Hematopoietic multipotent progenitor cell treated with erythropoietin and hydrocortisone succinate and interleukin-3 and kit ligand, for 15 days (in vitro differentiated cells): ENCODE measurements at places on chromosomes 5 and 9.
A peak's percentile ranks its signal among the peaks of the same experiment; 100 is the strongest.

DNA sequence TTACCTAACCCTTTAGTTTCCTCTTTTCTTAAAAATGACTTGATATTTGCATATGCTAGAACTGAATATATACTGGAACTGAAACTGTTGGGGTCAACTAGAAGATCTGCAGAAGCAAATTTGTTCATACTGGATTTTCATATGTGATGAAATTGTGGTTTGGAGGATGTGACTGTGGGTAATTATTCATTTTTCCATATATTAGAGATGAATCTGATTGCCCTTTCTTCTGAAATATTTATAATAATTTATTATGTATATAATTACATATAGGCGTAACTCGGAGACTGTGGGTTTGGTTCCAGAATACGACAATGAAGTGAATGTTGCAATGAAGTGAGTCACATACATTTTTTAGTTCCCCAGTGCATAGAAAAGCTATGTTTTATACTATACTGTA, 149.1 kb downstream of the ATP10B start:
- no peak for DNase-seq

DNA sequence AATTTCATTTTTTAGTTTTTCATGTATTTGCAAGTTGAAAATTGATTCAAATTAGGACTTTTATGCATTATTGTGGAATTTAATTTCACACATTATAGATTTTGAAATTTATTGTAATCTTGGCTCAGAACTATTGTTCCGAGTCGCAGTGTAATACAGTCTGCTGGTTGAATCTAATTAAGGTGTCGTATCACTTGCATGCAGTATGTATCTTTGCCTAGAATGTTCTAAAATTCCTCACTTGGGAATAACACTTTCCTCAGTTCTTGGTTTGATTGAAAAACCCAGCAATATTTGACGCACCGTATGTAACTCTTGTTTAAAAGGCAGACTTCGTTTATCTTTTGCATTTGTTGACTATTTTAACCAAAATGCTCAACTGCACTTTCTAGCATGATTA, 49.4 kb downstream of the MELK start:
- DNase-seq: no peak

DNA sequence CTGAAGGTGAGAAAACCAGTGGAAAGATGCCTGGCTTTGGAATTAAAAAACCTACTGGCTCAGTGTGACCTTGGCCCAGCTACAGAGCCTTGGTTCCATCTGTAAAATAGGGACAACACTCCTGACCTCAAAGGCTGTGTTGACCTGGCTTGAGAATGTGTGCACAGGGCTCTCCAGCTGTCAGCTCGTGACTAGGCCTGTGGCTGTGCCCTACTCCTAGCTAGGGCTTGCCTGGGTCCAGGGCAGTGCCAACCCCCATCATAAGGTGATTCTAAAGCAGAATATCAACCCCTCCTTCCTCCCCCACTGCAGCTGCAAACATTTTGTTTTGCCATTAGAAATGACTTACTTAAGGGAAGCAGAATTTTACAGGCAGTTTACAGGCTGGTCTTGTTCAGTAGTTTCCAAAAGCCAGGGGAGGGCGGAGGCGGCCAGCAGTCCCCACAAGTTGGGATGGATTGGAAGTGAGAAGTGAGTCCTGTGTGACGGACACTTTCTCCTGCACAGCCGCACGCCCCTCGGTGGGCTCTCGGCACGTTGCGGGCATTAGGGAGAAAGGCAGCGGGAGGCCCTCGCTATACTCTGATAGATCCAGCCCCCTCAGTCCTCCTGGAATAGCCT, 7.3 kb downstream of the PITX1 start:
- DNase-seq: no peak

DNA sequence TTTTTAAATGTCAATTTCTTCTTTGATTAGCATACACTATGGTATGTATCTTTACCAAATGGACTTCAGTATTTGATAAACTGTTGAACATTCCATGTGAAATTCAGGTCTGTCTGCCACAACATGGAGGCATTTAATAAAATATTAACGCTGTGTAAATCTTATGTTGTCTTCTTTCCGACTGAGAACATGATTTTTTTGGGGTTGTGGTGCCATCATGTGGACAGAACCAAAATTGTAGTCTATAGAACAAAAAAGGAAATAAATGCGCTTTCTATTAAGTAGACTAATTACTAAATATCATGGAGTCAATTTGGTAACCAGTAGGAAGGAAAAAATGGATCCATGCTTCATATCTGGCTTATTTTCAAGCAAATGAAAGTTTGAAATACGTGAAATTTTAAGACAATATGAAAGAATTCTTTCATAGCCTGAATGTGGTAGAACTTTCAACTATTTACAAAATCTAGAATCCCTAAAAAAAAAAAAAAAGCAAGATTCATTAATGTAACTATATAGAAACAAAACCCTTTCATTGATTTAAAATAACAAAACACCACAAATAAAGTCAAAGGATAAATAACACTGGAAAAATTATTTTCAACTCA, 2.8 kb upstream of the PLK2 start:
- peak; percentile 41 for DNase-seq

GRCh38 chr9:133886563-133887501, 105.3 kb downstream of the VAV2 start:
- no peak for DNase-seq

- no peak for DNase-seq
Measured at GRCh38 chr9:95581900-95582299, 65.1 kb upstream of the PTCH1 start.

- DNase-seq: no peak
Measured at GRCh38 chr5:139371482-139372435, 11.3 kb downstream of the SLC23A1 start.

DNA sequence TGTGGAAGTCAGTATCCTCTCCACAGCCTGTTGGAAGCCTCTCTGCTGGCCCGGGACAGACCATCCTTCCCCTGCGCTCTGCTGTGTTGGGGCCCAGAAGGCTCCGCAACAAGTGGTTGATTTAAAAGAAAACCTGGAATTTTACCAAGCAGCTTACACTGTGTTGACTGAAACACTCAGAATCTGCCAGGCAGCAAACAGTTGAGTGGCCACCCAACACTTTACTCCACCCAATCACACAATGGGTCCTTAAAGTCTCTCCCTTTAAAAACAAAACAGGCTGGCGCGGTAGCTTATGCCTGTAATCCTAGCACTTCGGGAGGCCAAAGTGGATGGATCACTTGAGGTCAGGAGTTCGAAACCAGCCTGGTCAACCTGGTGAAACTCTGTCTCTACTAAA, 28.0 kb upstream of the DMRT3 start:
- no peak for DNase-seq

DNA sequence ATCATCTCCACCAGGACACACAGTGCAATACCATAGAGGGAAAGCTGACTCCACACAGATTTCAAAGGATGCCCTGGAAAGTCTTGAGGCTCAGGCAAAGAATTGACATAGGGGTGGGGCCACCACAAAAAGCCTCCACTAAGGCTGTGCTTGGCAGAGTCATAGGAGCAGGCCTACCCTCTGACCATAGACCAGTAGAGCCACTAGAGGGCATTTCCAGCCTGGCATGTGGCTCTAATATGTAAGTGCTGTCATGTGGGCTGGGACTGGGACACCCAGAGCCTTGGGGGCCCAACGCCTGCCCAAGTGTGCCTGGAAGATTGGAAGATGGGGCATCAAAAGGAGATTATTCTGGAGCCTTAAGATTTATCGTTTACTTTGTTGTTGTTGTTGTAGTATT, 726.0 kb downstream of the DNAH5 start:
- DNase-seq: no peak

DNA sequence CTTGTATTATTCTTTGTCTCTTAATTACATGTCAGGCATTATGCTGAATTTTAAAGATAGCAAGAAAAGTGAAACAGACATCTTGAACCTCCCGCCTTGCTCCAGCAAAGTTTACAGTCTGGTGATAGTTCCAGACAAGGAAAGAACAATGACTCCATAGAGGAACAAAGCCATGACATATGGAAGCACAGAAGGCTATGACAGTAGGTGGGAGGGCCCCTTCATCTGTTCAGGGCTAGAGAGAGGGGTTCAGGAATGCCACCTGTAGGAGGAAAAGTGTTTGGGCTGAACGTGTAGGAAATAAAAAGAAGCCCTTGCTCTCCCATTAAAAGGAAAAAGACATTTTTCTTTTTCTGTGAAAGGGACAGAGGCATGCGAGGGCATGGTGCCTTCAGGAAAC, 315.6 kb downstream of the TRIM32 start:
- DNase-seq: no peak

GRCh38 chr5:149381986-149382338, 2.9 kb upstream of the IL17B start:
- DNase-seq: peak; percentile 65

DNA sequence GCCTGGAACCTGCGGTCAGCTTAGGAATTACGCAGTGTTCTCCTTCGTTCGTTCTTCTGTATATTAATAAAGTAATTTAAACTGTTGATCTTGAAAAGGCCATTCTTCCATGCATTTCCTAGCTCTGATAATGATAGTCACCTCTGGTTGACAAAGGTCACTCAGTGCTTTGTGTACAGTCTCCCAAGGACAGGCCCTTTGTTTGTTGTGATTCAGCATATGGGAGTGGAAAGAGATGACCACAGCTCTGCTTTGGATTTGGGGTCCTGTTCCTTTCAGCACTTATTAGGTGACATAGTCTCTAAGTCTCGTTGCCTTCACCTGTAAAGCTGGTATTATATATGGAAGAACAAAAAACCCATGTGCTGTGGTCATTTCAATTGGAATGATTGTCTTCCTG, 39.6 kb downstream of the RAD23B start:
- no peak for DNase-seq

DNA sequence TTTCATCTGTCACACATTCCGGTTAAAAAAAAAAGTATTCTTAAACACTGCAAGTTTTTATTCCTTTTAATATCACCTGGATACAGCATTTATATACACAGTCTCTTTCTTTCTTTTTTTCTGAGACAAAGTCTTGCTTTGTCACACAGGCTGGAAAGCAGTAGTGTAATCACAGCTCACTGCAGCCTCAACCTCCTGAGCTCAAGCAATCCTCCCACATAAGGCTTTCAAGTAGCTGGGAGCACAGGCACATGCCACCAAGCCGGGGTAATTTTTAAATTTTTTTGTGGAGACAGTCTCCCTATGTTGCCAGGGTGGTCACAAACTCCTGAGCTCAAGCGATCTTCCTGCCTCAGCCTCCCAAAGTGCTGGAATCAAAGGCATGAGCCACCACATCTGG, 13.9 kb downstream of the KIF20A start:
- DNase-seq: no peak

- no peak for DNase-seq
Measured at GRCh38 chr5:35665096-35665495, 47.4 kb downstream of the SPEF2 start.

GRCh38 chr9:129171993-129172751, 5.9 kb downstream of the IER5L start:
- DNase-seq: no peak

DNA sequence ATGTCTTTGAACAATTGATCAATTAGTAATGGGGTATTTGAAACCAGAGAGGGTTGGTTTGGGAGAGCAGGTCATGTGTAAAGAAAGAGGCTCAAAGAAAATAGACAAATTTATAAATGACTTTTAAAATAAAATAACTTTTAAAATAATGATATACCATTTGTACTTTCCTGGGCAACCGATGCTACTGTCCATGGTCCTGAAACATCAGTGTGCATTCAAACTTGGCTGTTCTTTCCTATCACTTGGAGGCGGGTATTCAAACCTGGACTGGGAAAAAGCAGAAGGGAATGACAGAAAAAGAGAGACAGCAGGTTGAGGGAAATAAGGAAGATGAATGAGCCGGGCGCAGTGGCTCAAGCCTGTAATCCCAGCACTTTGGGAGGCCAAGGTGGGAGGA, 1446.4 kb upstream of the WWC1 start:
- DNase-seq: no peak

GRCh38 chr5:39040875-39041274, 33.3 kb downstream of the RICTOR start:
- no peak for DNase-seq

- no peak for DNase-seq
Measured at GRCh38 chr9:135080286-135081263, 6.9 kb upstream of the OLFM1 start.

GRCh38 chr5:27318701-27319100, 280.3 kb upstream of the CDH9 start:
- no peak for DNase-seq

- peak; percentile 70 for DNase-seq
Measured at GRCh38 chr5:76527685-76528161, 95.5 kb downstream of the F2RL2 start.

DNA sequence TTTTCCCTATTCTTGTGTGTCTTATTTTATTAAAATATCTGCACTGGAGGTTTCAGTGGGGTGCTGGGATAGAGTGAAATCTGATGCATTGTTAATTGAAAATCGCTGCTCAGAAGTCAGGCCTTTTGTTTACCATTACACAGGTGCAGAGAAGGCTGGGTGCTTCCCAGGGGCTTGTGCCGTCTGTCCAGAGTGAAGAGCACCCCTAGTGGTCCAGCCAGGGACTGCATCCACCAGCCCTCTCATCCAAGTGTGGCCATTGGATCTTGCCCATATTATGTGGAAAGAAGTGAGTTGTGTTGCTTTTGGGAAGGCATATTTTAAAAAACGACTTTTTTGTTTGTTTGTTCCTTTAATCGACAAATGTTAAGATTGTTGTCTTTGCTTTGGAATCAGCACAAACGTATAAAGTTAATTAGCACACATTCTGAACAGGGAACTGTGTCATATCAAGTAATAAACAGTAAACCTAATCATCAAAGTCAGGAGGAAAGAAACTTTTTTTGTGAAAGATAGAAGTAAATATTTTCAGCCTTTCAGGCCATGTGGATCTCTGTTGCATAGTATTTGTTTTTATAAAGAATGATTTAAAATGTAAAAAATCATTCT, 315.6 kb downstream of the MTRR start:
- DNase-seq: peak; percentile 26

GRCh38 chr5:150164211-150164980, 2.2 kb upstream of the CDX1 start:
- DNase-seq: no peak

GRCh38 chr9:113590991-113591898, 127.7 kb downstream of the RGS3 start:
- DNase-seq: peak; percentile 74

- DNase-seq: no peak
Measured at GRCh38 chr5:84372066-84372695, 12.5 kb downstream of the EDIL3 start.

DNA sequence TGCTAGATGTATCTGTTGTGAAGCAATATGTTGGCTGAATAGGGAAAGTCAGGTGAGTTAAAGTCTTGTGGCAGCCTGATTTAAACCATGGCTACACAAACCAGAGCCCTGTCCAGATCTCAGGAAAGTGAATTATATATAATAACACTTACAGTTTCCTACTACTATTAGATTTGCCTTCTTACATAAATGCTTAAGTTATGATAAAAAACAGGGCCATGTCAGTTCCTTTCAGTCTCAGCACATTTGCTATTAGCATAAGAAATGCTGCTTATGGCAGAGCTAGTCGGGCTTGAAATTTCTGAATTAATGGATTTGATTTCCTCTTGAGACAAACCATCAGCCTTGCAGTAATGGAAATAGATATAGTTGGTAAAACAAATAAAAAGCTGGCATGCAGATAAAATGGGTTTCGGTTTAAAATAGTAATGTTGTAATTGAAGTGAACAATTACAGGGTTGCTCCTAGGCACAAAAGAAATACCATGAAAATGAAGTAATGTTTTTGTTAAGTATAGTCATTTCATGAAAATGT, 664.2 kb upstream of the ZNF608 start:
- no peak for DNase-seq
